CD4-positive, alpha-beta T cell treated with Interleukin-12 subunit alpha and Interleukin-12 subunit beta, for 1 hour (primary cell): ENCODE measurements at places on chromosomes 16 and 17.

DNA sequence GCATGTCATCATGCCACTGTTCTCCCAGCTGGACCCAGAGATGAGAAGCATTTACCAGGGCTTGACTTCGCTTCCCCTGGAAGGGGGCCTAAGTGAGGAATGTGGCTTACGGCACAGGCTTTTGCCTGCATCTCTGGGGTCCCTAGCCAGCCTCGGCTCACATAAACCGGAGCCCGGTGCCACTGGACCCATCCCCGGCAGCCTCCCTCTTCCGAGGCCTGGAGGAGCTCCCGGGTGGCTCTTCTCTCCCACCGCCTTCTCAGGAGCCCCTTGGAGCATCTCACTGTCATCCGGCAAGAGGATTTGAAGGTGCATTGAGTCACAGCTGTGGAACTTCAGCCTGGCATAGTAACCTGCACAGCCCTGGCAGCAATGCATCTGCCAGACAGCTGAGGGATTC lies 29.9 kb upstream of the TBX2 start:
- no peak for DNase-seq

- DNase-seq = peak; percentile 52
These were observed 2.5 kb downstream of the ALOX15B start for GRCh38 chr17:8041249-8041928.

DNA sequence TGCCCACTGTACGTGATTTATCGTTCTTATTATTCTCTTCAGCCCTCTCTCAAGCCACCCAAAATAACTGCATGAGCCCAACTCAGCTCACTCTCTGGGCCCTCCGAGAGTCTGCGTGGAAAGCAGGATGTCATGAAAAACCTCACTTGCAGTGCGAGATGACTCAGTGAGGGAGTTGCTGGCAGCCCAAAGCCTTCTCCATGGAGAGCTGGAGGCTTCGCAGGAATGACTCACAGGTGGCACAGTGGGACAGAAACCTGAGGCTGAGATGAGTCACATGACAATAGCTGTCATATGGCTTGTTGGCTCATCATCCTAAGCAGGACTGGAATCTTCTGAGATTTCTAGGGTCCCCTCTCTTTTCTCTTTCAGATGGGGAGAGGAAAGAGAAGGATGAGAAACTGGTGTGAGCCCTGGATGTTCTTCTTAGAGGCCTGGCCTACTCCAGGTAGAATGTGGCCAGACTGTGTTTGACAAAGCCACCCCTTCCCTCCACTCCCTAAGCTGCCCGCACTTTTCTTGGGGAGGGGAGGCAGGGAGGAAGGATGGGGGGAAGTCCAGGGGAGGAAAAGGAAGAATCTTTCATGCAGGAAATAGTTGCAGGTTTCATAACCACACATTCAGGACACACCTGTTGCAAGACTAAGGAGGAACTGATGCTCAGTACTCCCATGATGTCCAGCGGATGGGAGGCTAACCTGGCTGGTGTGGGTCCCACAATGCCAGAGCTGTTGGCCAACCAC lies 160.6 kb upstream of the RPL38 start:
- DNase-seq = no peak

DNA sequence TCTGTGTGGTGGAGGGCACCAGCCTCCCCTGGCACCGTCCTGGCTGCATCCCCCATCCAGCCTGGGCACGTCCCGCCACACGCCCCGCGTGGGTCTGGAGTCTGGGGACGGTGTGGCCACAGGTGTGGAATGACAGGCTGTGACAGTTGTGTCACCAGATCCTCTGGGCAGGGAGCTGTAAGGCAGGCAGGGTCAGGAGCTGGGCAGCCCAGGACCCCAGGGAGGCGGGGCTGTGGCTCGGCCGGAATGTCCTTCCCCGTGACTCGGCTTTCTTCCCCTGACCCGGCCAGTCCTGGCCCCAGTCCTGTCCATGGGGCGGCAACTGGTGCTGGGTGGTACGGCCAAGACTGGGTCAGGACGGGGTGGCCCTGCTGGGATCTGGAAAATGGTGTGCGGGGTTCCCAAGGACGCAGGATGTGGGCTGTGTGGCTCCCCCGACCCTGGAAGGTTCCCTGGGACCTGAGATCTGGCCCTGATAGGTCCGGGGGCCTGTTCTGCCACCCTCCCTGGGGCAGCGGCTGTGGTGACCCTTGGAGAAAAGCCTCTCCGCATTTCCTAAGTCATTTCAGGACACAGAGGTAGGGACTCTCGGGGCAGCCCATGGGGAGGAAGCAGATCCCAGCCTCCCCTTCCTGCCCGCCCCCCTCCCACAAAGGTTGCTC lies 3.3 kb upstream of the SLC16A3 start:
- no peak for DNase-seq

- peak; percentile 26 for DNase-seq
These were observed 585 bp downstream of the MLKL start for GRCh38 chr16:74700116-74700437.

DNA sequence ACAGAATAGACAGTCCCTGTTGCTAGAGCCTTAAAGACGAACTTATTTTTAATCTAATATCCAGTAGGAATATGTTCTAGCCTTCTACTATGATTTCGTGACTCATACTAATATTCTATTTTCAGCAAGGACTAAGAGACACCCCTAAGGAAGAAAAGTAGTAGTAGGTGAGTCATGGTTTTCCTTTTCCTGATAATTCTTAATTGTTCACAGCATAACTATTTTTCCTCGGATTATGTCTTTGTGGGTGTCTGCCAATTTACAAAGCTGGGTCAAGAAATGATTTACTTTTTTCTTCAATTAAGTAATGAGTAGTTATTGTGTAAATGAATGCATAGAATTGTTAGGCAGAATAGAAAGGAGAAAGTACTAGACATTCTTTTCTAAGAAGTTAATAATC lies 292.2 kb downstream of the TOX3 start:
- no peak for DNase-seq

- no peak for DNase-seq
These were observed 739.5 kb upstream of the EEF2KMT start for GRCh38 chr16:5837007-5837670.

DNA sequence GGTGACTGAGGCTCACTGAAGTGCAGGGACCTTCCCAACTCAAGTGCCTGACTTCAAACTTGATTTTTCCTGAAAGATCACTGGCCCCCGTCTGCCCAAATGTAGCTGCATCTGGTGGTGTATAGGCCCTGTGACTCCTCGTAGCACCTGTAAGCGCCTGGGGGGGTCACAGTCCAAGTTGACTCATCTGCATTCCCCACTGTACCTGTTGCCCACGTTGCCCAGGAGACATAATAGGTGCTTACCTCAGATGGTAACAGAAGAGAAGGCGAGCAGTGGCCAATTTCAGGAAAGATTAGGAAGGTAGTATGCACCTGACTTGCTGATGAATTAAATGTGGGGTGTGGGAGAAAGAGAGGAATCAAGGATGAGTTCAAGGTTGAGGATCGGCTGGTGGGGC lies 44.1 kb upstream of the EMP2 start:
- no peak for DNase-seq

DNA sequence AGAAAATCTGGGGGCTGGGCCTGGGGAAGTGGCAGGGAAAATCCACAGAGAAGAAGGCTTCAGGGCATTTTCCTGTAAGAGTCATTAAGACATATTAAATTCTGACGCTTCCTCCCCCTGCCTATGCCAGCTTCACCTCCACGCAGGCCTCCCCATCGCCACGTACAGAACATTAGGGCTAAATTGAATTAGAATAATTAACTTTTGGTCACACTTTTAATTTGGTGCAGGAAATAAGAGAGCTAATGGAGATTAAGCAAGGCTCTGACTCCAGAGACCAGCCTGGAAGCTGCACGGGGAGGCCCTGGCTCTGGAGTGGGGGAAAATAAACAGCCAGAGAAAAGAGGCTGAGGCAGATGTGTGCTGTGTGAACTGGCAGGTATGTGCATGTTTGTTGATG lies 148.0 kb downstream of the CCT6B start:
- no peak for DNase-seq

- no peak for DNase-seq
These were observed 165.0 kb upstream of the ELAC2 start for GRCh38 chr17:13182854-13183253.

GRCh38 chr17:49575679-49576087 lies at the start of gene NXPH3:
Gene NXPH3, plus strand, starts transcription at chr17:49575871. Its CDS starts 349 bp downstream, at chr17:49576220.
- peak; percentile 73 for DNase-seq

GRCh38 chr17:17565471-17566339 lies 25.8 kb downstream of the PEMT start:
- no peak for DNase-seq

DNA sequence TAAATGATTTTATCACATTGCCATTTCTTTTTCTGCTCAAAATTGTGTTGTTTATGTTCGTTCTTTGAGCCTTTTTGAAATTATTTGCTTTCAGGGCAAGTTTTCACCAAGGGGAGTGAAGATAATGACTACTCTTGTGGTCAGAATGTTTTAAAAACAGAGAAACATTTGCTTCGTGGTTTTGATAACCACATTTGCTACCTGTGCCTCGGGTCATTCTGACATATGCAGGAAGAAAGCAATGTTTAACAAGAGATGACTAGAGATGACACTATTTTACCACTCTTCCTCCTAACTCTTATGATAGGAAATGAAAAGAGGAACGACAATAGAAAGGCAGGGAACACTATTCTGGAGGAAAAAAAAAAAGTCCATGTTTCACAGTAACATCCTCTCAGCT lies 1496.5 kb upstream of the GOT2 start:
- no peak for DNase-seq

- DNase-seq = no peak
These were observed 409.4 kb upstream of the ERCC4 start for GRCh38 chr16:13510425-13511151.

GRCh38 chr17:67244431-67245072 lies 444 bp downstream of the HELZ start:
- no peak for DNase-seq

GRCh38 chr17:49762151-49762941 lies 1.6 kb downstream of the FAM117A start:
- DNase-seq = no peak

DNA sequence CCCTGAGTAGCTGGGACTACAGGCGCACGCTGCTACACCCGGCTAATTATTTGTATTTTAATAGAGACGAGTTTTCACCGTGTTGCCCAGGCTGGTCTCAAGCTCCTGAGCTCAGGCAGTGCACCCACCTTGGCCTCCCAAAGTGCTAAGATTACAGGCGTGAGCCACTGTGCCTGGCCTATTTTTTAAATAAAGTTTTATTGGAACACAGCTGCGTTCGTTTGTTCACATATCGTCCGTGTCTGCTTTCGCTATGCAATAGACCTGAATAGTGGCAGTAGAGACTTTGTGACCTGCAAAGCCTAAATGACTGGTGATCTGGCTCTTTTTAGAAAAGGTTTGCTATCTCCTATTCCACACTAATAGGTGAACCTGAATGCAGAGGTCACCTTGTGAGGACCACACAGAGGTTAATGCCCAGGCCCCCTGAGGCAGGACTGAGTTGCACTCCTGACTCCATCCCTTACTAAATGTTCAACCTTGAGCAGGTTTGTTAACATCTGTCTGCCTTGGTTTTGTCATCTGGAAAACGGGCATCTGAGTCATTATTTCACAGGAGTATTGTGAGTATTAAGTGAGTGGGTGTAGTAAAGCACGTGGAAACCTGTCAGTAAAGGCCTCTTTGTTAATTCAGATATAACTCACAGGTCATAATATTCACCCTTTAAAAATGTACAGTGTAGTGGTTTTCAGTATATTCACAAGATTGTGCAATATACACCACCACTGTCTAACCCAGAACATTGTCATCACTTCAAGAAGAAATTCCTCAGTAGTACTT lies 157.5 kb upstream of the CACNG5 start:
- no peak for DNase-seq

GRCh38 chr17:36808180-36808661 lies 129.1 kb upstream of the LHX1 start:
- no peak for DNase-seq

GRCh38 chr17:43952351-43952723 lies 1.4 kb downstream of the PYY start:
- DNase-seq = no peak

- peak; percentile 46 for DNase-seq
These were observed 4.0 kb upstream of the DLX4 start for GRCh38 chr17:49964769-49965523.

DNA sequence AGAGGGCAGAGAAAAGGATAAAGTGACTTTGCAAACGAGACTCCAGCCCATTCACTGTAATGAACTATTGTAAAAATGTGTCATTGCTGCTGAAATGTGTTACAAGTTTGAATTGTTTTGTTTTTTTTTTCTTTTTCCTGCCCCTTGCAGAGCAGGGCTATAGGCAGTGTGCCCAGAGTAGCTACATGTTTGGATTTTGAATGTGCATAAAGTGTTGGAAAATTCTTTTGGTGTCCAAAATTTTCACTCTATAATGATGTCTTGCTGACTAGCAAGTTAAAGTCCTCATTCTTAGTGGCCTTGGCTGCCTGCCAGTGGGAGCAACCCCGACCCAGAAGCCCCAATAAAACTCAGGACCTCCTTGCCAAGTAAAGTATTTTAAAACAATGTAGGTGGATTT lies 66.5 kb downstream of the IGF2BP1 start:
- DNase-seq = no peak

- DNase-seq = no peak
These were observed 3.6 kb upstream of the TMIGD1 start for GRCh38 chr17:30337393-30337999.

DNA sequence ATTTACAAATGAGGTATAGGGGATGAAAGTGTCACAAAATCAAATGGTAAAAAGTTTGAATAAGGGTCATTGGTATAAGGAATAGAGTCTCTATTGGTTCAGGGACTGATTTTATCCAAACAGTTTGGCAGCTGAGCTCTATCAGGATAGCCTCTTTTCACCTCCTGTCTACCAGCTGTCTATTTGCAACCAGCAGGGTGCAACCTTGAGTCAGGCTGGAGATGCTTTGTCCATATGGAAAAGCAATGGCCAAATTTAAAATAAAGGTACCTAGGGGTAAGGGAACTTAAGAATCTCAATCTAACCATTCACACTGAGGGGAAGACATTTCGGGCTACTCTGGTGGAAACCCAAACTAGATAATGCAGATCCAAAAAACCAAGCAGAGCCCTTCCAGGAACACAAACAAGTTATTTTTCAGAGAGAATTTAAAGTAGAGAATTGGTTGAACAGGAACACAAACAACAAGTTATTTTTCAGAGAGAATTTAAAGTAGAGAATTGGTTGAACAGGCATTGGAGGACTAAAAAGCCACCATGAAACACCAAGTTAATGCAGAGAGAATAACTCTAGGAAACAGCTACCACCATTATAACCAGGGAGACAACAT lies 12.6 kb upstream of the CA10 start:
- no peak for DNase-seq

DNA sequence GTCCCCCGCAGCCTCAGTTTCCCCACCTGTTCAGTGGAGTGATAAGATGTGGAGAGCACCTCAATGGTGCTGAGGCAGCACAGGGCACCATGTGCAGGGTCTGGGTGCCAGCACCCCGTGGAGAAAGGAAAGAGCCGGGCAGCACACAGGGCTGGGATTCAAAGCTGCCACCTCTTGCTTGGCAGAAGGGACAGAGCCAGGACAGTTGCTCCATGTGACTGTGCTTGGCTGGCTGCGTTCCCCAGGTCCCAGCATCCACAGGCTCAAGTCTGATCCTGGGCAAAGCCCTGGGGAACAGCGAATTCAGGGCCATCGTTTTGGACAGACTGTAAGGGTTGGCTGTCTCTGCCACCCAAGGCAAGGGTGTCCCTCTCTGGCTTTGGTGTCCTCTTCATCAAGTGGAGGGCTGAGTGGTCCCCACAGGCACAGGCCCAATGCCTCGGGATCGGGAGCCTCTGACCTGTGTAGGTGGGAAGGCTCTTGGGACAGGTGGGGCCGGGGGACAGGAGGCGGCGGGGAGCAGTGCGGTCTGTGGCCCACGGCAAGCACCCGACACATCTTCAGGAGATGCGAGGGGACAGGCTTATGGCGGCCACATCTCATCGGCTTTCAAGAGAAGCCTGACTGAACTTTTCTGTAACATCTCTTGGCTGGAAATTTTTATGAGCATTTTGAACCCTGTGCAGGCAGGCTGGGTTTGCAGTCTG lies 8.5 kb downstream of the ZNF469 start:
- DNase-seq = no peak

- DNase-seq = no peak
These were observed 209.1 kb downstream of the MAF start for GRCh38 chr16:79391395-79391794.
